ENCODE measurements at places on chromosomes 7 and 10. TPM values are rescaled to one million over a fixed set of nuclear protein-coding genes. Genes with fewer than 3 reads are reported as not detected.

GRCh38 chr10:3811291-3811870 lies 26.4 kb upstream of the KLF6 start:
- peak; percentile 55 for DNase-seq

DNA sequence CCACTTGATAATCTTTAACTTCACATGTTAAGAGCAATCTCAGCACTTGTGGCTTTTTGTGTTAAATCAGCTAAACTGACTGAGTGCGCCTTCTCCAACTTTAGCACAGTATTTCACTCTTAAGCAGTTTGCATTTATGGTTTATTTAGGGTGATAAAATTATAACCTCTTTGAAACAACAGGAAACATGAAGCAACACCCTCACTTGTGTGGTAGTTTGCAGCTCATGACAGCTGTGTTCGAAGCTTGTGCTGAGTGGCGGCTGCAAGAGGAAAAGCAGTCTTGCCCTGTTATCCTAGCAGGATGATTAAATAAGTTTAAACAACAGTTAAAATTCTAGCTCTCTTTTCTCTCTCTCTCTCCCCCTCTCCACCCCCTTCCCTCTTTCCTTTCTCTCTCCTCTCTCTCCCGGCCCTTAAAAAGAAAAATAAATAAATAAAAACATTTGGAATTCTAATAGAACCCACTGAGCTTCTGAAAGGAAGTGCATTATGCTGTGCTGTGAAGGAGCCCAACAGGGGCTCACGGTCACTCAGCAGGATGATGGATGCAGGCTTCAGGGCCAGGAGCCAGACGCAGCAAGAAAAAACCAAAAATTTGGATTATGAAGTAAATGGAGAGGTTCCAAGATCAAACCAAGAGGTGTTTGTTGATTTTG lies 25.2 kb downstream of the OGDH start:
- DNase-seq = no peak

DNA sequence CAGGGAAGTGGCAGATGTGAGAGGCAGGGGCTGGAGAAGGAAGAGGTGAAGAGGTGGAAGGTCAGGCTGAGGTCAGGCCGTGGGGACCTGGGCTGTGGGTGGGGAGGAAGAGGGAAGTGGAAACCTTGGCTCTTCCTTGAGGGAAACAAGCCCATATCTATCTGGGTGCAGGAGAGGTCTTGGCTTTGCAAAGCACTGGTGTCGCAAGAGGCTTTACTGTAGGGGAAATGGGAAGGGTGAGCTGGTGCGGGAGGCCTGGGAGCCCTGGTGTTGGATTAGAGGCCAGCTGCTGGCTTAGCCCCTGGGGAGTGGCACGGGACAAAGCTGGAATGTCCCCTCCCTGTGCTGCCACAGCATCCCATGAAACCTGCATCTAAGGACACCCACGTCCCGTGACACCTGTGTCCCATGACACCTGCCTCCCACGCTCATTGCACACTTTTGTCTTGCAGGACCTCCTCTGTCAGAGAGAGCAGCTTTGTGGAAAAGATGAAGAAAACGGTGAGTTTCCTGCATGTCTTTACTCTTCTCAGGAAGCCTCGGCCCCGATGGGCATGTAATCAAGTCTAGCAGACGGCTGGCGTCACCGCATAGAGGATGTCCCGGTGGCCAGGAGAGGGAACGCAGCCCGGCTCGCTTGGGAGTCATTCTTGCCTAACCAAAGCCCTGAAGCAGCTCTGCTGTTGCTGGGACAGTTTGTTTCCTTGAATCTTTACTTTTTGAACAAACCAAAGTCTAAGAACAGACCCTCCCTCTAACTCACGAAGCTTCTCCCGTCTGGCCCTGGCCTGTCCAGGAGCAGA lies 22.2 kb downstream of the TMEM120A start:
- DNase-seq = no peak

DNA sequence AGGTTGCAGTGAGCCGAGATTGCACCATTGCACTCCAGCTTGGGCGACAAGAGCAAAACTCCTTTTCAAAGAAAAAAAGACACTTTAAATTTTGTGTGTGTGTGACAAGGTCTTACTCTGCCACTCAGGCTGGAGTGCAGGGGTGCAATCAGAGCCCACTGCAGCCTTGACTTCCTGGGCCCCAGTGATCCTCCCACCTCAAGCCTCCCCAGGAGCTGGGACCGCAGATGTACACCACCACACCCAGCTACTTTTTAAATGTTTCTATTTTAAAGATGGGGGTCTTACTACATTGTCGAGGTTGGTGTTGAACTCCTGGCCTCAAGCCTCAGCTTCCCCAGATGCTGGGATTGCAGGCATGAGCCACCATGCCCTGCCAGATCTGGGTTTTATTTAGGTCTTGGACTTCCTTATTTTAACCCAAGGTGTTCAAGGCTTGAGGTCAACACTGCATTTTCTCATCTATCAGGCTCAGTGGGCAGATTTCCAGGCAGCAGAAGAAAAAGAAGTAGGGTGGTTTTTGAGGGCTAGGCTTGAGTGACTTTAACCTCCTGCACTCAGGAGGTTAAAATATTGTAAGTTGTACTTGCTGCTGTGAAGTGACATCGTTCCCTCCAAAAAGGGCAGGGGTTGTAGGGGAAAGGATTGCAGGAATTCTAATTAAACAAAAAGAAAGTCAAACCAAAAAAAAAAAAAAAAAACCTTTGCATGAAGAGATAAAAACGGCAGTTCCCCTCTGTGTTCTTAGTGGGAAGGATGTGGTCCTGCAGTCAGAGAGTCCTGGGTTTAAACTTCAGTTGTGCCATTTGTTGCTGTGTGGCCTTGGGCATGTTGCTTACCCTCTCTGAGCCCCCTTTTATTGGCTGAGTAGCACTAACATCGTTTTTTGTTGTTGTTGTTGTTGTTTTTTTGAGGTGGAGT lies 71.5 kb downstream of the CARD11 start:
- DNase-seq = no peak

GRCh38 chr10:32253276-32253675 lies 93.7 kb downstream of the EPC1 start:
- peak; percentile 82 for DNase-seq

DNA sequence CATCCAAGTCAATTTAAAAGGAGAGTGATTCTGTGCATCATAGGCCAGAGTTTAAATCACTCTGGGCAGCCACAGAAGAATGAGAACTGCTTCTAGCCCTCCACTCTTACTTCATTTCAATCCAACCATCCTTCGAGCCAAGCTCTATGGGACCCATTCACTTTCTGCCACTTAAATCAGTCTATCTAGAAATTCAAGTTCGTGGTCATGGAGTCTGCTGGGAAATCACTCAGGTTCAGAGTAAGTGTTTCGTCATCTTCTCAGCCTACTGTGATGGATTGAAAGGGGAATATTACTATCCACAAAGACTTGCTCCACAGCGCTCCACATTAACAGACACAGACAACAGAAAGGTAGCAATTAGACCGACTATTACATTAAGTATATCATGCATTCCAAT lies 4.6 kb downstream of the DCLRE1C start:
- DNase-seq = no peak

- peak; percentile 25 for DNase-seq
Observed at GRCh38 chr7:27097686-27098577, 2.1 kb upstream of the HOXA1 start.

- peak; percentile 14 for DNase-seq
Observed at GRCh38 chr10:121722665-121723064, 124.4 kb upstream of the FGFR2 start.

- no peak for DNase-seq
Observed at GRCh38 chr10:102004376-102004775, 51.6 kb downstream of the ARMH3 start.

DNA sequence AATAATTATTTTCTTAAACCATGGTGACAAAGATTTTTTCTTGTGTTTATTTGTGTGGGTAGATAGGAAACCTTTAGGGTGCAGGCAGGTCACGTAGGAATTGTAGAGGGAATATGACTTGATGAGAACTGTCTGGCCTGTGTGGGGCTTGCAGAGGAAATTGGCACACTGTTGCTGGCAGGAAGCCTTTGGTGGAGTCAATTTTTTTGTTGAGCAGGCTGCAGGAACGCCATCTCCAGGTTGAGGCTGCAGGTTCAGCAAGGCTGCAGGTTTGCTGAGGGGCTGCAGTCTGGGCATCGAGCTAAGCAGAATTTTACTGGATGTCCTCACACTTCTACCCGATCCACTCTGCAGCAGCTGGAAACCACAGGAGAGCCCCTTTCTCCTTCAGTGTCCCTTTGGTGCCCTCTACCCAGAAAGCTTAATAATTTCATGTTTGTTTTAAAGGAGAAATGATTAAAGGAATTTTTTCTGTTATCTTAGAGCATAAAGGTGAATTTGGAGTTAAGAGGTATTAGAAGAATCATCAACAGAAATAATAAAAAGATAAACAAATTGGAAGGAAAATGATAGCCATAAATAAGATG lies 37.0 kb downstream of the TBC1D12 start:
- DNase-seq = peak; percentile 16

DNA sequence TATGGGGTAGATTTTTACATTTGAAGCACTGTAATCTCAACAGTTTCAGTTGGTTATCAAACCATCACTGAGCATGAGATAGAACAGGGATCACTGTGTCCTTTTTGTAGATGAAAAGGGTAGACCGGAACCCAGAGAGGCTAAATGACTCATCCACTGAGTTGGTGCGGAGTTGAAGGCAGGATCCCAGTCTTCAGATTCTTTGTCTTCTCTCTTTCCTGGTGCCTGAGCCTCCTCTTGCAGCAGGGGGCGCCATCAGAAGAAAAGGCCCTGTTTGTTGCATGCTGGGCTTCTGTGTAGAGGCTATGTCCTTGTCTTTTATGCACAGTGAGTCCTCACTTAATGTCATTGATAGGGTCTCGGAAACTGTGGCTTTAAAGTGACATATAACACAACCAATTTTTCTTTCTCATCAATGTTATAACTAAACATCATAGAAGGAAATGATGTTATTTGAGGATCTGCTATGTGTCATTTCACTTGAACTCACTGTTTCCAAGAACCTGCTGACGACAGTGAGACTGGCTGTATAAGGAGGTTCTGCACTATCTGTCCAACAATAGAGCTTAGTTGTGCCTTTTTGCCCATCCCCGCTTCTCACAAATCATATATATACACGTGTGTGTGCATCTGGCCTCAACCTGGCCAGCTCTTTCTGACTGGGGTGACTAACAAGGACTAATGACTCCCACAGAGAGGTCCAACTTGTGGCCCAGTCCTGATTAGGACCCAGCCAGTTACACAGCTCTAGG lies 14.3 kb downstream of the ZNF282 start:
- DNase-seq = peak; percentile 85

DNA sequence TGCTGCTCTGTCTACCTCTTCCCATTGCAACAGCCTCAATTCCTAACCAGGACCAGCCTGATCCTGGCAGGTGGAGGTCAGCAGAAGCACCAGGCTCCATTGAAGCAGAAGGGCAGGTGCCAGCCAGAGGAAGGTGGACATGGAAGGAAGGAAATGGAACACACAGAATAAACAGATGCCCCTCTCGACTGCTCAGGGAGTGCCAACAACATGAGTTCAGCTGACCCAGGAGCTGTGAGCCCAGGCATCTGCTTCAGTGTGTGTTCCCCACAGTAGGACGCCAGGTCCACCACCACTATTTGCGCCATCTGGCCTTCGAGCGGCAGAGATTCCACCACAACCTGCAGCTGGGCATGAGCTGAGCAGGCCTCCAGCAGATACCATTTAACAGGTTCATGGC lies 56.7 kb downstream of the GPAM start:
- DNase-seq = no peak

- no peak for DNase-seq
Observed at GRCh38 chr10:16559236-16559773, 37.6 kb upstream of the C1QL3 start.

DNA sequence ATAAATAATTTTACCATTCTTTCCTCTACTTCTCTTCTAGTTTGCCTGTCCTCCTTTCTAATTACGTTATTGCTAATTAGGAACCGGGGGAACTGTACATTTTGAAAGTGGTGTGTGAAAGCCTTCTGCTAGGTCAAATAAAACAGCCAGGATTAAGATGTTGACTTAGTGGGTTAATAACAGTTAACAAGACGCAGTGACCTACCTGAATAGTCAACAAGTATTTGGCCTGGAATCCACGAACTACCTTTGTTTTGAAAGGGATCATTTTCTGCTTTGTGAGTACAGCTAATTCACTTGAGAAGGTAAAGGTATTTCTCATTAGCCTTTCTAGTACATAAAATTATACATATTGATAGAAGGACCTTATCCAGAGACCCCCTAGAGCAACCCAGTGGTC lies 139.9 kb downstream of the COL28A1 start:
- DNase-seq = no peak

GRCh38 chr7:151631570-151631952 lies 111.9 kb upstream of the RHEB start:
- DNase-seq = no peak

- no peak for DNase-seq
Observed at GRCh38 chr10:73758704-73759511, 14.7 kb downstream of the SEC24C start.

DNA sequence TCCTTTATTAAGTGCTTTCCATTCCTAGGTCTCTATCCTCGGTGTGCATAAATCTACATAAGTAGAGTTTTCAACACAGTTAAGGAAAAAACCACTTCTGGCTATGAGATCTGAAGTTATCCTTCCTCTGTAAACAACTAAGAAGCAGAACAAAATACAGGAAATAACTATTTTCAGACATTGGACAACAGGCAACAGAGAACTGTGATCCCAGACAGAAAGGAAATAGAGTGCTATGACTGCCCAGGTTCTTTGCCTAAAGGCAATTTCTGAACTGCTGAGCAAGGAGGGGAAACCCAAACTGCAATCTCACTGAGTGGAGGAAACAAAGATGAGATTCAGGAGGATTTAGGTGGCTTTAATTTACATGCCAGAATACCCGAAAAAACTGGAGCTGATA lies 285.4 kb downstream of the SNX13 start:
- no peak for DNase-seq

DNA sequence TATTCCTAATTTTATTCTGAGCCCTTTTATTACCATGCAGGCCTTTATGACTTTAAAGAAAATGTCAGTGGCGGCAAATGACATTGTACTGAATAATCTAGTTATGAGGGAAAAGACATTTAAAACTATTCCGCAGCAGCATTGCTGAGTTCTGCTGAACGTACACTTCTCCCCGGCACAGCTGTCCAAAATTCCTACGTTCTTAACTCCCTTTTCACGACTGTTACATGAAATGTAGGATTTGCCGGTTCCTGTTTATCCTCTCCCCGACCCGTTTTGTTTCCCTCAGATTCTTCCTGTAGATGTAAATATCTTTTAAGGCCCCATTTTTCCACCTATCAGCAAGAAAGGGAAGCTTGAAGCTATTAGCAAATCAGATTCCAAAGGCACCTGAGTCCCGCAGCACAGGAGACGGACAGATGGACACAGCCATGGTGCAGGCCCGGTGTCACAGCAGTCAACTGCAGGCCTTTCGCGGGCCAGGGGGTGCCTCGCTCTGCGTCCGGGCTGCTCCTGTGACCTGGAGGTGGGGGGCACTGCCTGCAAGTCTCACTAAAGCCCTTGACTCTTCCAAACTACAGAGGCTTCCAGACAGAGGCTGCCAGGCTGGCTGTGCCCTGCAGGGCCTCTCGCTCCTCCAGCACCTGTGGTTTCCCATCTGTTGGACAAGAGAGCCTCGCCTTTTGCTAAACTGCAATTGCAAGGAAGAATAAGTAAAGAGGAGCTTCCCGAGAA lies 485.0 kb upstream of the MGMT start:
- DNase-seq = no peak

Gene SFXN3
- 78.0 TPM for total RNA-seq

Gene C10orf53
- not detected for total RNA-seq

Gene FAM25A
- total RNA-seq = not detected

Gene PKD2L1
- not detected for total RNA-seq

Gene FZD1
- 6.4 TPM for total RNA-seq

Gene PDZD7
- 2.2 TPM for total RNA-seq

Gene MPLKIP
- 59.9 TPM for total RNA-seq

Gene KNDC1
- 3.2 TPM for total RNA-seq

Gene GPR85
- 7.0 TPM for total RNA-seq

Gene TET1
- 3.5 TPM for total RNA-seq
